CD4-positive, alpha-beta T cell treated with Interleukin-15 for 1 hour (primary cell): ENCODE measurements at places on chromosomes 7 and 10.

DNA sequence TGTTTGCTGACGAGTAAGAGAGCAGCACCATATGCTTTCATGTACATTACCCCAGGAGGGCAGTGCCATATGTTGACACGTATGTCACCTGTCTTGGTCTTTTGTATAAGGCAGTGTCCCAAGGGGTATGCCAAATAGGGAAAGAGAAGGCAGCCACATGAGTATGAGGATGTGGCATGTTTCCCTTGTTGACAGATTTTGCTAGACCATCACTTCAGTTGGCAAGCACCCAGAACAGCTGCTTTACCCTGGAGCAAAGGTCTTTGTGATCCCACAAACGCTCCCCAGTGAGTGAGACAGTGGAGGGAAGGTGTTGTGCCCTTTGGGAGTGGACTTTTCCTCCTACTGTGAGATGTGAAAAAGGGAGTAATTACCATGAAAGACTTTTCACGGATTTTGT lies 350.1 kb downstream of the ETV1 start:
- no peak for DNase-seq

DNA sequence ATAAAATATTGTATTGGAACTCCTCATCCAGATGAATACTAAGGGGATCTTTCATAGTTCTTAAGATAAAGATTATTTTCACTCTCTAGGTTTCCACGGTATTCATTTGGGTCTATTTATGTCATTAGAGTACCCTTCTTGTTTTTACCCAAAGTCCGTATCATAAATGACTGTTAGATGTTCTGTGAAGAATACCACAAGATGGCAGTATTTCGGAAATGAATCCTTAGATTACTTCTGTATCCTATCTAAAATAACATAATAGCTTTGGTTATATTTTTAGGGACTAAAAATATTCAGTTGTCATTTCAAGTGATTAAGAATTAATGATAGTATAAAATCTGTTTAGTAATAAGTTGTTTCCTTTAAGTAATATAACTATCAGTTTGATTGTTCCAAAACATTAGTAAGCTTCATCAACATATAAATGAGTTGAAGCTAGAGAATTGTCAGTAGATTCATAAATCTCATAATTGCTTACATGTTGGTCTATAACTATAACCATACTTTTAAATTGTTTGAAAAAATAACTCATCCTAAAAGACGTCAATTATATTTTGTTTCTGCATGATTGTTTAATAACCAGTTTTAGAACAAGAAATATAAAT lies 337.5 kb upstream of the KCND2 start:
- DNase-seq: no peak

DNA sequence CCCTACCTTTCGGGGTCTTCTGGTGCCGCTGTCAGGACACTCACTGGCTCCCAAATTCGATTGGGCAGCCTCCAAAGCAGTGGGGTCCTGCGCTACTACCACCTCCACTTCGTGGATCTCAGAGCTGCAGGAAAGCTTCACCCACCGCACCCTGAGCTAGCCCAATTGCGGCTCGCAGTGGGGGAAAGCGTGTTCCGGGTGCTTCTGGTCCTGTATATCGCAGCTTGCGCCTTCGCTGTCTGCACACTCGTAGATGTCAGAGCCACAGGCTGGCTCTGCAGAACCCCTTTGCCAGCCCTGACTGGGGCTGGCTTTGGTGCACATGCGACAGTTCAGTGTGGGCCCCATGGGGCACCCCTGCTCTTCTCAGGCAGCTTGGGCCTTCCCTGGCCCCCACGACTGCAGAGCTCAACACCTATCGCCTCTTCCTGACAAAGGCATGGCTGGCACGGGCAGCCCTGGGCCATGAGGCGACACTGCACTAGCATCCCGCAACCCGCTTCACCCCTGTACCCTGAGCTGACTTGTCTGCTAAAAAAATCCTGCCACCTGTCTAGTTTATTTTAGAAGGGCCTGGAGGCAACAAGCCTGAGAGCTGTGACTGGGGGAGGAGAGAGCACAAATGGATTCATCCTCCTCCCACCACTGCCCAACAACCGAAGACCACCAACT lies 78.7 kb upstream of the ABI1 start:
- DNase-seq: no peak

- DNase-seq: peak; percentile 69
These were observed 46.2 kb downstream of the AOC1 start for GRCh38 chr7:150898475-150899011.

GRCh38 chr7:34042406-34042805 lies 137.1 kb downstream of the BMPER start:
- no peak for DNase-seq

GRCh38 chr7:22945584-22945983 lies 68.3 kb downstream of the HYCC1 start:
- DNase-seq: no peak

GRCh38 chr10:85513436-85513835 lies 853.2 kb downstream of the GRID1 start:
- DNase-seq: no peak

- no peak for DNase-seq
These were observed 1115.7 kb upstream of the C7orf33 start for GRCh38 chr7:147474862-147475261.

- no peak for DNase-seq
These were observed 35.6 kb downstream of the ACADSB start for GRCh38 chr10:123044391-123044790.

GRCh38 chr7:98282703-98283102 lies 1.2 kb downstream of the BRI3 start:
- no peak for DNase-seq

- no peak for DNase-seq
These were observed 75.2 kb upstream of the NPVF start for GRCh38 chr7:25303281-25304181.

- no peak for DNase-seq
These were observed 26.4 kb upstream of the ADRB1 start for GRCh38 chr10:114017271-114017670.

DNA sequence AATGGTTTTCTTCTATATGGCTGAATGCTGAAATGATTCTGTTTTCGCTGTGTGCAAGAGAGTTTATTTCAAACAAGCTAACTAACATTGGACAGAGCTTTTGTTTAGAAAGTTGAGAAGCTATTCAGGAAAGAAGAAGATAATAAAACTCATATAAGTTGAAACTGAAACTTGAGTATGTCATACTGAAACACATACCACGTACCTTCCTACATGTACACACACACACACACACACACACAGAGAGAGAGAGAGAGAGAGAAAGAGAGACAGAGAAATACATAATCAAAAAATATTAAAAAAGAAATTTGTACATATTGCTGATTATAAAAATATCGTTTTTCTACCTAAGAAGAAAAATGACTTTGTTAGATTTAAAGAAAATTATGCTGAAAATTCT lies 561.9 kb upstream of the KCND2 start:
- DNase-seq: no peak

DNA sequence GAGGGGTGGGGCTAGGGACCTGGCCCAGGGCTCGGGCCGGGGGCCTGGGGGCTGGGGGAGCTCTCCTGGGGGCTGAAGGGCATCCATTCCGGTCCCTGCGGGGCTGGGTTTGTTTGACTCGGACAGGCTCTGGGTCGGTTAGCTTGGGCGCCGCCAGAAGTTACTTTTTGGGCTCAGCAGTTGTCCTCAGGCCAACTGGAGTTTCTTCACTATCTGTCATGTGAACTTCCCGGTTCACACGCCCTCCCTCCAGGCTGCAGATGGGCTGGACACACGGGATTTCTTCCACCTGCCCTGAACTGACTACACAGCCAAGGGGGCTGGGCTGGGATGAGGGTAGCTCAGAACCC lies 3.8 kb downstream of the SLC4A2 start:
- no peak for DNase-seq

- DNase-seq: no peak
These were observed 169.1 kb upstream of the PPP1R3A start for GRCh38 chr7:114087653-114088469.

DNA sequence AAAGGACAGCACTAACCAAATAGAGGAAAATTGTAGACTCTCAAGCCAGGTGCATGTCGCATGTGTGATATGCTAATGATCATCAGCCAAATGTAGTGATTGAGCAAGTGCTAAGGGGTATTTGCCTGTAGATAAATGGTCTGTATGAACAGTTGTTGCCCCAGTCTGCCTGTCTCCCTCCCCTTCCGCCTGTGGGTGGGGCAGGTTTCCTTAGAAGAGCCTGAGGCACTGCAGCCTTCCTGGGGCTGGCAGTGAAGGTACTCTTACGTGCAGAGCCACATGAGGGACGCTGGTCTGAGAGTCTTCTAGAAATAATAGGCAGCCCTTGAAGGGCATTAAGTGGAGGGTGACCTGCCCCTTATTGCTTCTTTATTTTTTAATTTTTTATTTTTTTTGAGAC lies 152.1 kb downstream of the SNX10 start:
- DNase-seq: no peak

- peak; percentile 57 for DNase-seq
These were observed 1.2 kb upstream of the ATP6V0E2 start for GRCh38 chr7:149872419-149873073.
